HEK293T (cell line): ENCODE measurements at places on chromosomes 1 and 21.

- DNase-seq, result no peak
These were observed 23.4 kb upstream of the ARF1 start for GRCh38 chr1:228058949-228059633.

DNA sequence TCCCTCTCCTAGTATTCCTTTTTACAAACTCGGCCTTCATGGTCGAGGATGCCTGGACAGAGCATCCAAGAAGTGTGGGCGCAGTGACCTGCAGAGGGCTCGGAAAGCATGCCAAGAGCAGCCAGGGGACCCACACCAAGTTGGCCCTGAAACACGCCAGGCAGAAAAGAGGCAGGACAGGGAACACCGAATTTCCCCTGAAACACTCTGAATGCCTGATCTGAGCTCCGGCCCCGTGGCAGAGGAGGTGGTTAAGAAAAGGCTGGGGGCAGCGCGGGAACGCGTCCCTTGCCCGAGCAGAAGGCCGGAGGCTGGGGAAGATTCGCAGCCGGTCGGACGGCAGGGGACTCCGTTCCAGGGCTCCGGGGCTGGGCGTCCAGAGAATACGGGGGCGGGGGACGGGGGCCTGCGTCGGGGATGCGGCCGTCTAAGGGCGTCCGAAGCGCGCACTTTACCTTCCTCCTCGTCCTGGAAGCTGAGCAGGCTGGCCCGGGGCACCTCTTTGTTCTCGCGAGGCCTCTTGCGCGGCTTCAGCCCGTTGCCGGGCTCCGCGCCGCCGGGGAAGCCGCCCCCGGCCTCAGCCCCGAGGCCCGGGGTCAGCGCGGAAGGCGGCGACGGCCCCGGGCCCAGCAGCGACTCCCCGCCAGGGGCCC is 558 bp downstream of the PAXBP1 start:
- peak; percentile 65 for DNase-seq

- no peak for DNase-seq
These were observed 409.4 kb downstream of the VAV3 start for GRCh38 chr1:107555578-107555977.

DNA sequence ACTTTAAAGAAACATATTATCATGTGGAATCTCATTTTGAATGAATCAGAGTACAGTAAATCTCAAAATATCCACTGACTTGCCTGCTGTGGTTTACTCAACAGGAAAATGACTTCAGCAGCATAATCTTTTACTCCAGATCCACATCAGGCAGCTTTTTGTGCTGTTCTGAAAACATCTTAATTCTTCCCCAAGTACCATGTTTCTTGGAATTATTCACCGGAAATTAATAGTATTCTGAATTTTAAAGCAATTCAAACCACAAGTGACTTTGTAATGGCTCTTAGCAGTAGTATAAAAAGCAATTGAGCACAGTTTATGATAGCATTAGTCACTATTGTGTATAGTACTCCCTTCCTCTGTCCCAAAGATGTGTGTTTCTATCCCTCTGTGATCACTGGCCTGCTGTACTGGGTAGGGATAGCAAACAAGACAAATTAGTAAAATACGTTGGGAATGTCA is 64.2 kb upstream of the ERRFI1 start:
- no peak for DNase-seq

GRCh38 chr21:36565540-36565939 is 85.6 kb upstream of the CLDN14 start:
- DNase-seq, result no peak

- DNase-seq, result peak; percentile 51
These were observed 346.7 kb upstream of the ADGRL4 start for GRCh38 chr1:79353224-79353623.

- DNase-seq, result no peak
These were observed 554.8 kb upstream of the B3GALT2 start for GRCh38 chr1:193741228-193741627.

DNA sequence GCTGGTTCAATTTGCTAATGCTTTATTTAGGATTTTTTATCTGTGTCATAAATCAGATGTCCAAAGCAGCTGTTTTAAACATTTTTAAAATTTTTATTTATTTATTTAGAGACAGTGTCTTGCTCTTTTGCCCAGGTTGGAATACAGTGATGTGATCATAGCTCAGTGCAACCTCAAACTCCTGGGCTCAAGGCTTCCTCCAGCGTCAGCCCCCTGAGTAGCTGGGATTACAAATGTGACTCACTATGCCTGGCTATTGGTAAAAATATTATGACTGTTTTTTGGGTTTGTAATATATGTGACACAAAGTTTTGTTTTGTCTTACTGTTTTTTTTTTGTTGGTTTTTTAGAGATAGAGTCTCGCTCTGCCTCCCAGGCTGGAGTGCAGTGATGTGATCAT is 11.8 kb downstream of the ZBED6 start:
- DNase-seq, result no peak

- no peak for DNase-seq
These were observed 36.1 kb upstream of the ZBTB8A start for GRCh38 chr1:32503153-32503552.

- DNase-seq, result no peak
These were observed 368.5 kb upstream of the DPYD start for GRCh38 chr1:98289311-98289710.

DNA sequence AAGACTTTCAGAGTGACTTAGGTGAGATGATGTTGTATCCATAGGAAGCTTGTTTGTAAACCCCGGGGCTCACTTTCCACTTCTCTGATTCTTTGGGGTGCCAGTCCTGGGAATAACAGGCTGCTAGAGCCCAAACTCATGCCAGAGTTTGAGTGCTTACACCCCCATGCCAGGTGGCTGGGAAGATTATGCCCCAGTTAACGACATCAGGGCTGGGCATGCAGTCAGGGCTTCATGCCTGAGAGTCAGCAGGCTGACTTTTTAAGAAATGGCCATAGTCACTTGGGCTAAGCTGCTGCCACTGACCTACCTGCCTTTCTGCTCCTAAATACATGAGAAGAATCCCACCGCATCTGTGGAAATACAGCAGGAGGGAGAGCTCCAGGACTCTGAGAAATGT is 425.6 kb upstream of the VAMP3 start:
- DNase-seq, result no peak

DNA sequence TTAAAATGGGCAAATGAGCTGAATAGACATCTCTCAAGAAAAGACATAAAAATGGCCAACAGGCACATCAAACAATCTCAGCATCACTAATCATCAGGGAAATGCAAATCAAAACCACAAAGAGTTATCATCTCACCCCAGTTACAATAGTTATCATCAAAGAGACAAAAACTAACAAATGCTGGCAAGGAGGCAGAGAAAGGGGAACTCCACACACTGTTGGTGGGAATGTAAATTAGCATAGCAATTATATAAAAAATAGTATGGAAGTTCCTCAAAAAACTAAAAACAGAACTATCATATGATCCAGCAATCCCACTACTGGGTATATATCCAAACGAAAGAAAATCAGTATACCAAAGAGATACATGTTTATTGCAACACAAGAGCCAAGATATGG is 68.7 kb downstream of the DENND1B start:
- no peak for DNase-seq
